Posterior cingulate gyrus (tissue), 11 donors: ENCODE measurements at places on chromosomes 5 and 9.
A peak's percentile ranks its signal among the peaks of the same experiment; 100 is the strongest.

GRCh38 chr9:101727612-101728524, 10.6 kb downstream of the GRIN3A start:
- no peak for DNase-seq

DNA sequence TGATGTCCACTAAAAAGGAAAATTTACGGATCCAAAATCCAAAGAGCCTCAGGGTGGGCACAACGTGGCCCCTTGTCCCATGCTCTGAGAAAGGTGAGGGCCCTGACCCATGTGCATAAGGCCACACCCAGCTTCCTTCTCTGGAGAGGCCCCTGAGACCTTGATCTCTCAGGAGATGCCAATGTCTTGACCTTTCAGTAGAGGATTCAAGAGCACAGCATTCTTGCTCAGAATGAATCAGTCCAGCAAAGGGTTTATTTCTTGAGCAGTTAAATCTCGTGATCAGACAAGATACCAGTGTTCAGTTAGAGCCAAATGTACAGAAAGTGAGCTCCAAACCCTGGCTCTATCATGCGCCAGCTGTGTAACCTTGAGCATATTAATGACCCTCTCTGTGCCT, 115.9 kb upstream of the DAPK1 start:
- DNase-seq: no peak

GRCh38 chr5:102231693-102232619, 64.1 kb downstream of the SLCO4C1 start:
- DNase-seq: no peak

GRCh38 chr9:131968632-131969031, 111.0 kb downstream of the MED27 start:
- no peak for DNase-seq

GRCh38 chr5:16740066-16740810, 123.4 kb upstream of the RETREG1 start:
- DNase-seq: no peak

- DNase-seq: no peak
Measured at GRCh38 chr9:18718393-18718792, 244.4 kb downstream of the ADAMTSL1 start.

DNA sequence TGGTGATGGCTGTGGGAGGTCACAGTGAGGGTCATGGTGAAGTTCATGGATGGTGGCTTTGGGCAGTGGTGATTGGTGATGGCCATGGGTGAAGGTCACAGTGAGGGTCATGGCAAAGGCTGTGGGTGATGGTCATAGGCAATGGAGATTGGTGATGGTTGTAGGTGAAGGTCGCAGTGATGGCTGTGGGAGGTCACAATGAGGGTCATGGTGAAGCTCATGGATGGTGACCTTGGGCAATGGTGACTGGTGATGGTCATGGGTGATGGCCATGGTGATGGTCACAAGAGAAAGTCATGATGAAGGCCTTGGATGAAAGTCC, 115.6 kb upstream of the IRX4 start:
- DNase-seq: peak; percentile 27

DNA sequence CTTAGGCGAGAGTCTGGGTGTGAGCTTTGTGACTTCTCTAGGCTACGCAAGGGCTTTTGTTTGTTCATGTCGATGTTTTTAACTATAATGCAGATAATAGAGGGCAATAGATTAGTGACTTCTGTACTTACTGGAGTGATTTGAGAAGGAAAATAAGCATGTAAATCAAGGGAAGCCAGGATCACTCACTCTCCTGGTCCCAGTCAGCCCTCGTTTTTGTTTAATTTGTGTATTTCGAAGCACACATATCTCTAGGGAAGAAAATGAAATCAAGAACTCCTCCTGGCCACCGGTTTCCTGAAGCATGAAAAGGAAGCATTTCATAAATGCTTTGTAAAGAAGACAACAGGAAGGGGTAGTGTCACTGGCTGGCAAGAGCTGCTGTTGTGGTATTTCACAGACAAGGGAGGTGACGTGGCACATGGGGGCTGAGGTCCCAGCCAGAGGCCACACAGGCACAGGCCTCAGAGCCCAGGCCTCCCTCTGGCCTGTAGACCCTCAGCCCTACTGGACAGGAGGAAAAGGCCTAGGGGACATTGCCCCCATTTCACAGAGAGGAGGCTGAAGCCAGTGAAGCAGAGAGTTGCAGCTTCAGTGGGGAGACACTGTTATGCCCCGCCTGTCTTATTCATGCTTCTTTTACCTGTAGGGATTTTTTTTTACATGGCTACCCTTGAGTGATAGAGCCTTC, 34.1 kb downstream of the IRF1 start:
- DNase-seq: no peak

GRCh38 chr5:33046091-33046490, 335.0 kb downstream of the NPR3 start:
- DNase-seq: no peak

DNA sequence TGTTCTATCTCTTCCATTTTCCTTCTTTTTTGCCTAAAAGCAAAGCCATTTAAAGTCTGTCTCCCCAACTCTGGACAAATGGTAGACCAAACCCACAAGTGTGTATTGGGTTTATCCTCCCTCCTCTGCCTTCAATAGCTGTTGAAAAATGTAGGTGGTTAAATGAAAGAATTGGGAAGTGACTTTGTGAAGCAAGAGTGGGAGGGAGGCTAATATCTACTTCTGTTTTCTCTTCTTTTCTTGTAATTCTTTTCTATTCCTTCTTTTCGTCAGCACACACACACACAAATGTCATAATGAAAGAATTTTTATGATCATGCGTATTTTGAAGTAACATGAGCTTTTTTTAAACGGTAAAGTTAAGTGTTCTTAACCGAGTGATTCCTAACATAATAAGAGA, 3.8 kb downstream of the CCDC152 start:
- no peak for DNase-seq

DNA sequence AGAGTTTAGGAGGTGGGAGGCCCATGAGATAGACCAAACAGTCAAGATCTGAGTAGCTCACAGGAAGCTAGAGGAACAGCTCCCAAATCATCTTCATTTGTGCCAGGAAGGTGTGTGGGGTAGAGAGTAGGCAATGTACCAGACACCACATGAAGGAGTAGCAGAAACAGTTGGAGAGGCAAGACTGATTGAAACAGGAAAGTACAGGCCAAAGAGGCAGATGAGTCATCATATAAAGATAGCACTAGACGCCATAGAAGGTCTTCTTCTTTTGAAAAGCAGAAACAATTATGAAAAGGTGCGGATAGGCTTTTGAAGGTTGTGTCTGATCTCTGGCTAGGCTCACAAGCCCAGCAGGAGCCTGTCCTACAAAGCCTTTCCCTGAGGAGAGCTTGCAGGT, 62.7 kb upstream of the PALM2AKAP2 start:
- no peak for DNase-seq

- no peak for DNase-seq
Measured at GRCh38 chr9:108093773-108094675, 604.5 kb upstream of the KLF4 start.

GRCh38 chr5:19855453-19855852, 132.5 kb downstream of the CDH18 start:
- DNase-seq: no peak

GRCh38 chr9:85408494-85408893, 333.3 kb downstream of the AGTPBP1 start:
- DNase-seq: no peak

DNA sequence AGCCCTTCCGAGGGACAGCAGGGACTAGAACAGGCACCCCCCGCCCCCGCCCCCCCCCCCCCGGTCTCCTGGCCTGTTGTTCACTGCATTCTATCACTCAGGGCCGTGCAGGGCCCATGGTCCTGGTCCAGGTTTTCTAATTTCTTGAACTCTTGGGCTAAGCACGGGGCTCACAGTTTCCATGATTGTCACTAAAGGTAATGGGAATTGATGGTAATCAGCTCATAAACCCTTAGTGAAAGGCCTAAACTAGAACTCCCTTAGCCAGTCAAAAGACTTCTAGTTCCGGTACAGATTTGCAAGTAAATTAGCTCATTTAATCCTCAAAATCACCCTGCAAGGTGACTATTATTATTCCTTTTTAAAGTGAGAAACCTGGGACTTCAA, 14.7 kb upstream of the PWWP2A start:
- no peak for DNase-seq

DNA sequence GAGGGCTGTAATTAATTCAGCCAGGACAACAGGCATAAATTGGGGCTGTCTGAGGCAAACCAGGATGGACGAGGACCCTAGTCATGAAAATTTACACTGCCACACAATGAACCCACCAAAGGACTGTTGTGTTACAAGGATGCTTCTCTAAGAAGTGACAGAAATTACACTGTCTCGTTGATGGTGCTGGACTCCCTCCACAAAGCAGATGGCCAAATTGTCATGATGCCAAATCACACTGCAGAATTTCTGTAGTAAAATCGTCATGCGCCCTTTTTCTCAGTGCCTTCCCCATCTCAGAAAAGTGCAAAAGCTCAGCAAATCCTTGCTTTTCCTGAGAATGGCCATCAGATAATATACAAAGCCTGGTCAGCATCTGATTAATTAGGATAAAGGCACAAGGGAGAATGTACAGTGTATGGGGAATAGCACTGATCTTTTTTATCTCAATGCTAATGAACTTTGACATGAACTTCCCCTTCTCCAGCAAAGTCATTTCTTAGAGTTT, 545.8 kb downstream of the CSNK1G3 start:
- peak; percentile 14 for DNase-seq

- no peak for DNase-seq
Measured at GRCh38 chr5:72499730-72500129, 7.5 kb downstream of the ZNF366 start.

DNA sequence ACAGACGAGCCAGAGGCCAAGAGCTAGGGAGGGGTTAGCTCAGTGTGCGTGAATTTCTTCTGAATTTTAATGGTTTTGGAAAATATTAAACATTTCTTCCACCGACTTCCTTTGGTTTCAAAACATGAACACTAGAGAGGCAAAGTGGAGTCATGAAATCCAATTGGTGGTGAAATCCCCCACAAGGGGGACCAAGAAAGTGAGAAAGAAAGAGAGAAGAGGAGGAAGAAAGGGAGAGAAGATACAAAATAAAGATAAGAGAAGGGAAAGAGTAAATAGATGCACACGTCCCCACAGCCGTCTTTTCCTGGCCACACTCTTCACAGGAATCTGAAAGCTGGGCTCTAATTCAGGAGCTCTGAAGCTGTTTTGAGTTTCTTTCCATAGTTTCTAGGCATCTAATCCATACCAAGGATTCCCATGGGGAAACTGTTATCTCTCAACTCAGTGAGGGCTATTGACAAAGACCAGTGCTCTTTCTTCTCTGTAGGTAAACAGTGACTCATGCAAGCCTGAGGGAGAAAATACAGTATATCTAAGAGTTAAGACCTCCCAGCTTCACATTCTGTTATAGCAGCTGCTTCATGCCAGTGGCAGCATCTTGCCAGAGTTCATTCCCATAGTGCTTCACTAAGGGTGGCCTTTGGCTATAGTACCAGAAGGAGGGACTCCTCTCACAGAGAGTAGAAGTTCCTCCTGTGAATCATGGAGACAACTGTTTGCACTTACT, 115.8 kb upstream of the LIFR start:
- no peak for DNase-seq

GRCh38 chr9:13143281-13143680, 136.2 kb downstream of the MPDZ start:
- no peak for DNase-seq

DNA sequence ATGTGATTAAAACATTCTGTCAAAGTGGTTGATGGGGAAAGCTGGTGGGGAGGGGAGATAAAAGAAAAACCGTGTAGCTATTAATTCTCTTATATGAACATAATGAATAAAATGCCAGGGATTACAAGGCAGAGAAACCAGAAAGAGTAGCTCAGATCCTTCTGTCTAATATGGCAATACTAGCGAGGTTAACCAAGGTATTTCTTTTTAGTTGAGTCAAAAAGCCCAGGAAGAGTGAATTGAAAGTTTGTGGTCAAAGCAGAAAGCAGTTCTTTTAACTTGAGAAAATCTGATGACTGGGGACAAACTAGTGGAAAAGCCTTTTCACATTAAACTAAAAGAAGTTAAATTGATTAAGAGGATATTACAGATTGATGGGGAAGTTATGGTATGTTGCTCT, 76.0 kb downstream of the ERBIN start:
- no peak for DNase-seq

DNA sequence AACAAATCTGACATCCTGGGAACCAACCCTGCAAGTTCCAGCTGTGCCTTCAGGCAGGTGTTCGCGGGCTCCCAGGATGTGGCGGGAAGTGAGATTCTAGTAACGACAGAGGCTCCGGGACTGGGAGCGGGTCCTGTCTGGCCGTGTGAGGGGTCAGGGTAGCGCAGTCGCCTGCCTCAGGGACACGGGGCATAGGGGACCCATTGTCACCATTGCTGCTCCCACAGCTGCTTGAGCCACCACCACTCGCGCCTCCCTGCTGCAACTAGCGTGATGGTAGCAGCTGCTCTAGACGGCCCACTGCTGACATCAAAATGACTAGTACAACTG, 468.5 kb downstream of the CDH9 start:
- peak; percentile 44 for DNase-seq

GRCh38 chr9:100317706-100318105, 35.0 kb downstream of the TEX10 start:
- no peak for DNase-seq

- DNase-seq: no peak
Measured at GRCh38 chr5:179698935-179699615, at the start of gene CANX. Gene CANX (plus strand): TSS chr5:179698967. CDS start chr5:179705682, 6,715 bp downstream.

DNA sequence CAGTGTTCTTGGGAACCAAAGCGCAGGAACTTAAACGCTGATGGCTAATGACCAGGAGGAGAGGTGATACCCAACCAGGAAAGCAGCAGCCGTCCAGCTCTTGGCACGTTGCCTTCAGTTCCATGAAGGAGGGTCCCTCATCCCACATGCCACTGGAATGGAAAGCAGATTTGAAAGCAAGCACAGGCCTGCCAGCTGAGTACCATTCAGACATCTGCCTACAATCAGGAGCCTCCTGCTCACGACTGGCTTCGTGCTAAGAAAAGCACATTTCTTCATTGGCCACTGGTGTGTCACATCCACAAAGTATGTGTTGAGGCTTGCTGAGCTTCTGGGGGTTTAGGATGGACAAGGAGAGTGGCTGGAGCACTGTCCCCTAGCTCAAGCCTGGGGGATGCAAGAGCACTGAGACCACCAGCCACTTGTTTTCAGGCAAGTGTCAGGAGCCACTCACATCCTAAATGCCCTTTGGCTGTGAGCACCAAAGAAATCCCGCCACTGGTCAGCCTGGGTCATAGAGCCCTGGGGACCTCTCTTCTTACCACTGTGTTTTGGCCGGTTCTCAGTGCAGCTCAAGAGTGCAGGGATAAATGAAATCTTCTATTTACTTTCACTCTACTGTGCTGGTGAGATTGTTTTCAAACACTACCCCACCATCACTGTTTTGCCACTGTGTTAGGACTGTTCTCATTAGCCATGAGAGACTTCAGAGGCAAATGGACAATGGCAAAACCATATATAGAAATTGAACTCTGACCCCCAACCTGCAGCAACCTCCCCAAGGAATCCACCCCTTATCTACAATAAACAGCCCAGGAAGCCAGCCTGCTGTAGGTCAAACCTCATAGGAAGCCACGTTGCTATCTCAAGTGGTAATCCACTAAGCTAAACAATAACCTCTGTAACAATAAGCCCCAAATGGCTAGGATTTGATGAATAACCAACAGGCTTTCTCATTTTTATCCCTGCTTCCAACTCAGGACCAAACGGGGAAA, 58.3 kb downstream of the MTX3 start:
- DNase-seq: no peak
